ENCODE measurements at places on chromosomes 5 and 9.
A peak's percentile ranks its signal among the peaks of the same experiment; 100 is the strongest.

GRCh38 chr5:179146277-179146676 is 86.1 kb downstream of the ZNF354C start:
- DNase-seq = peak; percentile 48

DNA sequence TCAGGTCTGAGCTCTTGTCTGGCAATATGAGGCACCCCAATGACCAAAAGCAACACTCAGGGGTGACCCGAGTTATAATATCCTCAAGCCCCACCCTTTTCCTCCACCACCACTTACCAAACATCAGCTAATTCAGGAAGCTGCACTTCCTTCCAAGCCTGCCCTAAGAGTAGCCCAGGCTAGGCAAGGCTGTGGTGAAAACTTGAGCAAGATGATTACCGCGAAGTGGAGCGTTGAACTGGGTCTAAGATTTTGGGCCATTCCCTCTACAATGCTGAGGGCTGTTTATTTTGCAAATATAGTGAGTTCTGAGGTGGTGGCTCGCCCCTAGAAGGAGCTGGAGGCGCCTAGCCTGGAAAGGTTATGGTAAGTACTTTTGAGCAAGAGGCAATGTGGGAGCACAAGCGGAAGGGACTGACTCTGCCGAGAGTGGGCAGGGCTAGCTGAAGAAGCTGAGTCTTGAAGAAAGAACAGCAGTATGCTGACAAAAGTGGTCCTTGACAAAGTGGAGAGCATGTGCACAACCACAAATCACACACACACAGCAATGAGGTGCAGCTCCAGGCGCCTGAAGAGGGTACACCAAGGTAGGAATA is at the start of gene HK3:
TSS of gene HK3 (minus strand) at position 51 of the 596 bp plus-strand sequence. CDS start 3,187 bp downstream, outside the sequence.
- no peak for DNase-seq

- DNase-seq = no peak
Observed at GRCh38 chr9:125513668-125514413, 193.2 kb downstream of the MAPKAP1 start.

DNA sequence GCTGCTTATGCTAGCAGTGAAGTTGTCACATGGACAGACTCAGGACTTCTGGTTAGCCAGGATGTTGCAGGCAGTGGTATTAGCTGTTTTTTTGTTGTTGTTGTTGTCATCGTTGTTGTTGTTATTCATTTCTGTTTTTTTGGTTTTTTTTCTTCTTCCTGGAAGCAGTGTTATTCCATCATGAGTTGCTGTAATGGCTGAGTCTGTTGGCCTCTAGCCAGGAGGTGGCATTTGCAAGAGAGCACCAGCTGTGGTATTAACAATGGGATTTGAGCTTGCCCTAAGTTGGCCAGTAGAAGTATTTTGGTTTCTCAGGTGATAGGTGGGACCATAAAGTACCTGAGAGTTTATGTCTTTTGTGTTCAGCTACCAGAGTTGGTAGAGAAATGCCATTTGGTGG is 561.1 kb downstream of the KCTD16 start:
- no peak for DNase-seq

- DNase-seq = no peak
Observed at GRCh38 chr5:129246088-129246487, 151.5 kb downstream of the ISOC1 start.

DNA sequence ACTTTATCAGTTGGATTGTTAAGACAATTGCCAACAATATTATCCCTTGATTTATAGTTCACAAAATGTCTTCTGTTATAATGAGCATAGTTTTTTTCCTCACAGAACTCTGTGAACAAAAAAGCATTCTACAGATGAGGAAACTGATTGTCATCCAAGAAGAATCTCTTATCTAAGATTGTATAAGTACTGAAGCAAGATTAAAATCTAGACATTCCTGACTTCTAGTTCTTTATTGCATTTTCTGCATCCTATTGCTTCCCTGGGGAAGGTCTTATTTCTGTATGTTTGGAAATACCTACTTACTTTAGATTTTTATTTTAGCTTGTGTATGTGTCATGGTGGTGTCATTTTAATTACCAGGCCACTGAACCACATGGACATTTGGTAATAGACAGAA is 884.9 kb upstream of the WWC1 start:
- DNase-seq = no peak

GRCh38 chr5:133256276-133256675 is 204.5 kb downstream of the HSPA4 start:
- DNase-seq = no peak

- no peak for DNase-seq
Observed at GRCh38 chr9:37414503-37414943, 8.0 kb upstream of the GRHPR start.

DNA sequence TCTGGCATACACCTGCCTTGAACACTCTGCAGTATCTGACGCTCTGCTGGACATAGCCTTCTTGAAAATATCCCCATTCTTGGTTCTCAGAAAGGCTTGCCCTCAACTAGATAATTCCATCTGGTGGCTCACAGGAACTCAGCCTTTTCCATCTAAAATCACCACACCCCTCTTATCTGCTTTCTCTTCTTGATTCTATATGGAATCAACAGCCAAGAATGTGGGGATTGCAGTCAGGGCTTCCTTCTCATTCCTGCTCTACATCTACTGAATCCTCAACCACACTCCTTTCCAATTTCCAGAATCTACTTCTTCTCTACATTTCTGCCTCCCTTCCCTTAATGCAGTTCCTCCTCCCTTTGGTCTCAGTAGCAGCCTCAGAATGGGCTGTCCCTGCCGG is 170.1 kb downstream of the SEMA5A start:
- no peak for DNase-seq

GRCh38 chr9:135038331-135038730 is 49.1 kb upstream of the OLFM1 start:
- no peak for DNase-seq

GRCh38 chr5:78506261-78507024 is 142.1 kb downstream of the LHFPL2 start:
- no peak for DNase-seq

DNA sequence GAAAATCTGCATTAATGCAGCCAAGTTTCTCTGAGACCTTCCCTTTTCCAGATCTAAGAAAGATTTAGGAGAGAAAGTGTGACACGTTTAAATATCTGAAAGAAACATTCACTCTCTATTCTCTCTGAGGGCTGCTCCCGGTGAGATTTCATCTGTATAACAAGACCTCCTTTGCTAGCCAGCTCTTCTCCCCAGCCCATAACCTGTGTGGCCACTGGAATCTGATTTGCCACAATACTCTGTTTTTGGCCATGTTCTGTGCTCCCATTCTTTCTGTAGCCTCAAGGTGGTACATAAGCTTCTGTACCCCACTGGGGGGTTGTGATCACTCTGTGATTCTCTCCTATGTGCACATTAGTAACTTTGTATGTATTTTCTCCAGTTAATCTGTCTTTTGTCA is 291.0 kb upstream of the SEMA6A start:
- no peak for DNase-seq

GRCh38 chr9:132732326-132733259 is 62.3 kb downstream of the GTF3C4 start:
- DNase-seq = no peak

DNA sequence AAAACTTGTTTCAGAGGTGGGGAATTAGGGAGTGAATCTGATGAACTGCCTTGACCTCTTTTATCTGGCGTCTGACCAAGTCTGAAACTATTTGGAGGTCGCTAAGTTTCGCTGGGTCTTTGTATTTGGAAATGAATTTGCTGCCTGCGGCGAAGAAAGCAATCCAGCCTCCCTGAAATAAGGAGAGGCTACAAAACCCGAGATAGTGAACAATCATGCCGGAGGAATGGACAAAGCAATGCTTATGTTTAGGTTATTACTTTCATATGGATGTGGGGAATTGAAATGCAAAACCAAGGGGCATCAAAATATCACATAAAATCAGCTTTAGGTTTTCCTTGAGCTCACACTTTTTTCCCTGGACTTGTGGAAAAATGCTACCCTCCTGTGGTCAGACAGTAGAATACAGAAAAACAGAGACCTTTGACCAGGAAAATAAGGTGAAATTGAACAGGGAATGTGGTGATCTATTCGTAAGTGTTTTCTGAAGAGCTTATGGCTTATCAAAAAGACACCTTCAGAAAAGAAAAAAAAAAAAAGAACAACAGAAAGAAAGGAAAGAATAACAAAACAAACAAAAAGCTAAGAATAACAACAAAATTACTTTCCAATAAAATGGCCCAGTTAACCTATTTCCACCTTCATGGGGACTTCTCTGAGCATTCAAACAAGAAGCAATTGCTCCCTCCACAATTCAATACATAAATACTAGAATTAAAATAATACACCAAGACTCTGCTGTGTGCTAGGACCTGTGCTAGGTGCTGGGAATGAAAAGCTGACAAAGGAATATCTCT is 68.6 kb upstream of the DPYSL3 start:
- no peak for DNase-seq

- no peak for DNase-seq
Observed at GRCh38 chr9:13367784-13368183, 88.3 kb upstream of the MPDZ start.

DNA sequence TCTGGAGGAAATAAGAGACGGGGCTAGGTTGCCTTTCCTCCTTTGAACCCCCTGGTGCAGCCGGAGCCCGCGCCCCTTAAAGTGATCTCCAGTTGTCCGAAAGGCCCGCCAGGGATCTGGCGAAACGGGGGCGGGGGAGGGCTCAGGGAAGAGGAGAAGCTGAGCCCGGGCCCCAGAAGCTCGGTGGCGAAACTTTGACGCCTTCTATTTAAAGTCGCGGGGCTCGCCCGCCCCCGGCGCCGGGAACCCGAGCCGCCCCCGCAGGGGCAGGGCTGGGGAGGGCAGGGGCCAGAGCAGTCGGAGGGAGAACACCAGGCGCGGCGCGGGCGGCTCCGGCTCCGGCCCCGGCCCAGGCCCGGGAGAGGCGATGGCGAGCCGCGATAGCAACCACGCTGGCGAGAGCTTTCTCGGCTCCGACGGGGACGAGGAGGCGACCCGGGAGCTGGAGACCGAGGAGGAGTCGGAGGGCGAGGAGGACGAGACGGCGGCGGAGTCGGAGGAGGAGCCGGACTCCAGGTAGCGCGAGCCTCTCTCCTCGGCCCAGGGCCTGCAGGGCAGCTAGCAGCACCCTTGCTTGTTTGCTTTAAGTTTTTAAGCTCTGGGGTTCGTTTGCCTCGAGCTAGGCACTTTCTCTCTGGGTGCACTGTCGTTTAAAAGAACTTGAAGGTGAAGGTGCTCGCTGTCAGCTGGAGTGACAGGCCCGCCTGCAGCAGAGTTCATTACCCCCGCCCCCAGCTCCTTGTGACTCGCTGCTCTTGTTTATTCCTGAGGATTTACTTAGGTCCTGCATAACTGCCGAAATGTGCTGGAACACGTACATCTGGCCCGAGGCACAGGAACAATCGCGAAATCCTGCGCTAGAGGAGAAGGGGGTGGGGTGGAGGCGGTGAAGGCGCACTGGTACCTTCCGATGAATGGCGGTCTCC is at the start of gene CMYA5:
TSS of gene CMYA5 (plus strand) at position 296 of the 926 bp plus-strand sequence. CDS start at position 368, 72 bp downstream.
- DNase-seq = no peak

- no peak for DNase-seq
Observed at GRCh38 chr5:92758552-92758951, 822.5 kb downstream of the NR2F1-AS1 start.

- DNase-seq = no peak
Observed at GRCh38 chr9:134600371-134600770, 41.2 kb upstream of the COL5A1 start.

GRCh38 chr5:22643356-22643755 is 209.8 kb downstream of the CDH12 start:
- no peak for DNase-seq

DNA sequence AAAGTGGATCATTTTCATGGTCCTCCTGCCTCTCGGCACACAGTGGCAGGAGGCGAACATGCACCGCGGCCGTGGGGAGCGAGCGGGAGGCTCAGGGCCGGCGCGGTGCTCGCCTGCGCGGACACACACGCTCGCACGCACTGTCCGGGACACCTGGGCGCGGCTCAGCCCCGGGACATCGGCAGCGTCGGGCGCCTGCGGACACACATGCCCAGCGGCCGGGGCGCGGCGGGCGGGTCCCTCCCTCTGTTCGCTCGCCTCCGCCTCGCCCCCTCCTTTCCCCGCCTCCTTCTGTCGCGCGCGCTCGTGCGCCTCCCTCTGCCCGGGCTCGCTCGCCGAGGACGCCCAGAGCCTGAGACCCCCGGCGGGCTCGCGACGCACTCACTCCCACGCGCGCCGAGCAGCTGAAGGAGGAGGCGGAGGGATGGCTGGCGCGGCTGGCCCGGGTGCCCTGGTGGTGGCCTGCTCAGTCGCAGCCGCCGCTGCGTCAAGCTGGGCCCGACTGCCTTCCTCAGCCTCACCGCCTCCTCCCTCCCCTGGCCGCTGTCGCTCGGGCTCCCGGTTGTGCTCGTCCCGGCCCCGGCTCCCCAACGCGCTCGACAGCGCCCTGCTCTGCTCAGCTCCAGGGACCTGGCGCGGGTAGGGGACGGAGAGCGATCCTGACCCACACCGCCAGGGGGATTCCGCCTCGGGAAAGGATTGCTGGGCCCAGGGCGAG is at the start of gene FRMD3:
TSS of gene FRMD3 (minus strand) at position 230 of the 718 bp plus-strand sequence. CDS start at position 60, 170 bp downstream.
- DNase-seq = no peak

- no peak for DNase-seq
Observed at GRCh38 chr5:89449392-89450148, 566.6 kb upstream of the MEF2C start.

GRCh38 chr5:153818626-153819025 is 220.1 kb downstream of the FAM114A2 start:
- DNase-seq = no peak

- DNase-seq = no peak
Observed at GRCh38 chr9:114098021-114098935, 814 bp downstream of the KIF12 start.

- DNase-seq = no peak
Observed at GRCh38 chr5:66306844-66307315, 162.8 kb downstream of the SREK1 start.

DNA sequence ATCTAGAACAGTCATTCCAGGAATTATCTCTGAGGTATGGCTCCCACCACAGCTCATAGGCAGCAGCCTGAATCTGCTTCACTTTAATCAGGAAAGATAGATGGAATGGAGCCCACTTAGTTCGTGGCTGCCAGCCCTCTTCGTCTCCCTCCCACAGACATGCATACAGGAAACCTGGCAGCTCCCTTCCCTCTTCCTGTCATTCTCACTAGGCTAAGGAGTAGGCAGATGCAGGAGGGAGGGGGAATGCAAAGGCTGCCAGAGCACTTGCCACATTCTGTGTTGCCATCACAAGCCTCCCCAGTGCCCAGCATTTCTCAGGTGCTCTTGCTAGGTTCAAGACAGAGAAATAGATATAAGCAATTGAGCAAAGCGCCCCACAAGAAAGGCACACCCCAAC is 378.9 kb downstream of the ELAVL2 start:
- DNase-seq = no peak

GRCh38 chr5:62778316-62779009 is 199.8 kb downstream of the LRRC70 start:
- no peak for DNase-seq

- DNase-seq = peak; percentile 29
Observed at GRCh38 chr5:78985116-78985724, at the start of gene ARSB. Gene ARSB, minus strand, starts transcription at chr5:78985310. Its CDS starts 62 bp downstream, at chr5:78985248.

DNA sequence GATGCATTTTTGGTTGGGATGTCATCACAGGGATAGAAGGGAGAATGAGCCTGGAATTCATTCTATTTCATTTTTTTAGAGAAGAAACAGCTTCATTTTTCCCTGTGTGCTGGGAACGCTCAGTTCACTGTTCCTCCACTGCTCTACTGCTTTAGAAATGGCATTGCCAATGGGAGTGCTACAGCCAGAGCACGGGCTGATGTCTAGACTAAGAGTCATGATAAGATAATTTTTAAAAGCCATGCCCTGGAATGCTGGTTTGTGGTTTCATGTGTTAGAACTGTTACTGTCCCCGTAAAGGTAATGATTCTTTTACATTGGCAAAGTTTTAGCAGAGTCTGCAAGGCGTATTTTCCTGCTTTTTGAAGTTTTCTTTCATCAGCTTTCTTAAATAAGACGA is 119.6 kb downstream of the SEMA6A start:
- DNase-seq = no peak

- DNase-seq = no peak
Observed at GRCh38 chr9:99445371-99445891, 223.3 kb downstream of the SEC61B start.
